GM12878 (cell line): ENCODE measurements at places on chromosomes 6 and 20. TPM values are rescaled to one million over a fixed set of nuclear protein-coding genes. Genes with fewer than 3 reads are reported as not detected.
A peak's percentile ranks its signal among the peaks of the same experiment; 100 is the strongest.

The CST5 gene
- not detected in 2 replicates for total RNA-seq

The ZNF184 gene
- 7.6 and 7.7 TPM in 2 replicates for total RNA-seq

The STMND1 gene
- total RNA-seq, result not detected in 2 replicates

The ELOVL2 gene
- total RNA-seq, result not detected in 2 replicates

The TSPO2 gene
- total RNA-seq, result not detected in 2 replicates

The VARS2 gene
- total RNA-seq, result 64.3 and 71.2 TPM in 2 replicates

- H3K4me3 ChIP-seq, result no peak overlapping the region
- H3K4me1 ChIP-seq, result no peaks in the 10 kb centered on the region
These were observed 1353.4 kb upstream of the GJE1 start for GRCh38 chr6:140779341-140779740.

GRCh38 chr20:40370800-40371199 lies 318.2 kb downstream of the MAFB start:
- no peak overlapping the region for H3K4me3 ChIP-seq
- H3K27ac ChIP-seq, result no peak overlapping the region
- DNase-seq, result no peak
- no peaks in the 10 kb centered on the region for H3K36me3 ChIP-seq
- no peaks in the 10 kb centered on the region for H3K27me3 ChIP-seq

DNA sequence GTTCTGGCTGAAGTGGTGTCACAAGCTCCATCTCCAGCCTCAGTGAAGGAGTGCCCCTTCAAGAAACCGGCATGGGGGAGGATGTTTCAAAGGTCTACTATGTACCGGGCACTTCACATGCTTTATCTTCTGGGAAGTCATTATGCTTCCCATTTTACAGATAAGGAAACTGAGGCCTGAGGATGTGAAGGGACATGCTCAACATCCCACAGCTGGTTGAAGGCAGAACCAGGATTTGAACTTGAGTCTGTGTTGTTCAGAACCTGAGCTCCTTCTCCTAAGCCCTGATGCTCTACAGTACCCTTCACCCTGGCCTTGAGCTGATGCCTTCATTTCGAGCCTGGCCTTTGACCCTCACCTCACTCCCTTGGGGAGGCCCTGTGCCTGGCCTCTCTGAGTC lies 13.0 kb downstream of the GLP1R start:
- H3K4me1 ChIP-seq, result no peaks in the 10 kb centered on the region
- no peak overlapping the region for H3K27ac ChIP-seq
- no peaks in the 10 kb centered on the region for H3K36me3 ChIP-seq
- no peak for DNase-seq

- H3K36me3 ChIP-seq, result no peaks in the 10 kb centered on the region
- H3K27me3 ChIP-seq, result no peaks in the 10 kb centered on the region
These were observed 81.9 kb downstream of the ANKS1A start for GRCh38 chr6:34970957-34971356.

GRCh38 chr6:22240025-22240424 lies 56.8 kb downstream of the PRL start:
- no peak overlapping the region for H3K4me3 ChIP-seq
- no peaks in the 10 kb centered on the region for H3K4me1 ChIP-seq
- no peaks in the 10 kb centered on the region for H3K27me3 ChIP-seq

- H3K36me3 ChIP-seq, result no peaks in the 10 kb centered on the region
- H3K4me3 ChIP-seq, result no peak overlapping the region; the same call in 1 of the 2 replicates
- H3K4me1 ChIP-seq, result peaks cover 50% of the 10 kb centered on the region
- no peaks in the 10 kb centered on the region for H3K27me3 ChIP-seq
- DNase-seq, result peak; percentile 92
These were observed 257.3 kb downstream of the ATXN1 start for GRCh38 chr6:16503970-16504415.

DNA sequence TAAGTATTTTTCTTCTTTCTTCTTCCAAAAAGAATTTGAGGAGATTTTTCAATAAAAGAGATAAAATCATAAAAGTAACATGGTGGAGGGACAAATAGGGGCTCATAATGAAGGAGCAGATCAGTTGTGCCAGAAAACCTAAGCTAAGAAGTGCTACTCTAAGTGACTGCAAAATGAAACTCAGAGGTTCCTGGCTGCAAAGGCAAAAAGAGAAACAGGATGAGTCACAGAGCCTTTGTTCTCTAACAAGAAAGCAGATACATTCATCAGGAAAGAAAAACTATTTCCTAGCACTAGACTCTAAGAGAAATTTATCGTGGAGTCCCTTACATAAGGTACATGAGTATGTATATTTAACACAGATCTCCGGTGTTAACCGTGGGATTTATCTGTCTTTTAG lies 49.8 kb downstream of the TSHZ2 start:
- no peak overlapping the region for H3K27ac ChIP-seq
- no peaks in the 10 kb centered on the region; the same call in 1 of the 2 replicates for H3K27me3 ChIP-seq
- H3K4me3 ChIP-seq, result no peak overlapping the region
- H3K4me1 ChIP-seq, result no peaks in the 10 kb centered on the region
- no peak for DNase-seq

DNA sequence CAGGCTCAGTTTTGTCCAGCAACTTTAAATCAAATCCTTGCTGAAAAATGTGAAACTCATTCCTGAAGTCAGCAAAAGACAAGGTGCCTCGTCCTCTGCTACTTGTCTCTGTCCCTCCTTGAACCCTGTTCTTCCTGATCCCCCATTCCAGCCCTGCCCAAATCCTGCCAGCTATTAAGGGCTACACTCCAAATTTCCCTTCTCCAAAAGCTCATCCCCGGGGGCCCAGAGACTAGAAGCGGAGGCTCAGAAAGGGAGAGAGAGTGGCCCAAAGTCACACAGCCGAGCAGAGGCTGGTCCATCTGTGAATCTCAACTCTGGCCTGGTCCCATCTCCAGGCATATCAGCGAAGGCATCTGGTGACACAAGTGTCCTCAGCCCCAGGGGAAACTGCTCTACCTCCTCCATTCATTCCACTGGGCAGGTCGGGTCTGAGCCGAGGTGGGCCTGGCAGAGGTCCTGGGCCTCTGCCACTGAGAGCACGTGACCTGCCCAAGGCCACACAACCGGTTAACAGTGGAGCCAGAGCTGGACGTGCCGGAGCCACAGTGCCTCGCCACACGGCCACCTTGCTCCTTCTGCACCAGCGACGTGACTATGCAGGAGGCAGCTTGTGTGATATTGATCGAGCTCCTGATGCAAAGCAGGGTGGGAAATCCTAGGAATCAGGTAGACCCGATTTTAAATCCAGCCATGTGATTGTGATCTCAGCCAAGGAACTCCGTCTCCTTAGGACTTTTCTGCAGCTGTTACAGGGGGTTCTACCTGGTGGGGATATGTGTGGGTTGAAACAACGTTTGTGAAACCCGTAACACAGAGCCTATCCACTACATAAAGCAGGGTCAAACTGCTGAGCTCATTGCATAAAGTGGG lies 28.6 kb downstream of the NOL4L start:
- no peak overlapping the region for H3K4me3 ChIP-seq
- no peaks in the 10 kb centered on the region for H3K27me3 ChIP-seq
- no peak overlapping the region for H3K27ac ChIP-seq
- peaks cover 5% of the 10 kb centered on the region for H3K4me1 ChIP-seq

DNA sequence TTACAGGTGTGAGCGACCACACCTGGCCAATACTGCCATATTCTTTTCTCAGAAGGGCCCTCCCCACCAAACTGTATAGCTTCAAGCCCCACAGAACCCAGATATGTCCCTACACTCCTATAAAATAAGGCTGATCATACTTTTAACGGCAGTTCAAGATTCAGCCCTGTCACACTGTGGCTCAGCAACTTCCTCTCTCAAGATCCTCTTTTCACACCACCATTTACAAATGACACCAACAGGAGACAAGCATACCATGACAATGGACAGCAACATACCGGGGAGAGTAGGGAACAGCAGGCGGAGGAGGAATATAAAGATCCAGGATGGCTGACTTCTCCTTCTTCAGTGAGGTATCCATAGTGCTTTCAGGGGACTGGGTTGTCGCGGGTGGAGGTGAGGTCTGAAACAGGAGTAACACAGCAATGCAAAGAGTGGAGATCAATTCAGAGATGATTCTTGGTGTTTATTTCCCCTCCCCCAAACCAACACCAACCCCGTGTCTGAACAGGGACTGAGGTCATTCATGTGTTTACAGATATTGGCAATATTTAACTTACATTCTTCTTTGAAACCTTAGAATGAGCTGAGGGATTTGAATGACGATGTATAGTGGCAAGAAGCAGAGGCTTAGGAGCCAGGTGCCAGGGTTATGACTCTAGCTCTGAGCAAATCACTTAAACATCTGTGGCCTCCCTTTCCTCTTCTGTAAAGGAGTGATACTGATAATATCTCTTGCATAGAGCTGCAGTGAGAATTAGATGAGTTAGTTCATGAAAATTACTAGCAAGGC lies 57.6 kb upstream of the IPCEF1 start:
- no peak for DNase-seq
- no peaks in the 10 kb centered on the region for H3K27me3 ChIP-seq
- H3K4me1 ChIP-seq, result no peaks in the 10 kb centered on the region
- no peak overlapping the region for H3K4me3 ChIP-seq
- H3K27ac ChIP-seq, result no peak overlapping the region

GRCh38 chr6:91683240-91683639 lies 1096.4 kb upstream of the MAP3K7 start:
- no peaks in the 10 kb centered on the region for H3K36me3 ChIP-seq
- H3K27me3 ChIP-seq, result no peaks in the 10 kb centered on the region
- DNase-seq, result no peak

GRCh38 chr6:110935171-110935570 lies 23.3 kb upstream of the GTF3C6 start:
- H3K4me3 ChIP-seq, result no peak overlapping the region
- H3K36me3 ChIP-seq, result no peaks in the 10 kb centered on the region
- no peaks in the 10 kb centered on the region for H3K27me3 ChIP-seq
- H3K27ac ChIP-seq, result no peak overlapping the region
- no peak for DNase-seq

DNA sequence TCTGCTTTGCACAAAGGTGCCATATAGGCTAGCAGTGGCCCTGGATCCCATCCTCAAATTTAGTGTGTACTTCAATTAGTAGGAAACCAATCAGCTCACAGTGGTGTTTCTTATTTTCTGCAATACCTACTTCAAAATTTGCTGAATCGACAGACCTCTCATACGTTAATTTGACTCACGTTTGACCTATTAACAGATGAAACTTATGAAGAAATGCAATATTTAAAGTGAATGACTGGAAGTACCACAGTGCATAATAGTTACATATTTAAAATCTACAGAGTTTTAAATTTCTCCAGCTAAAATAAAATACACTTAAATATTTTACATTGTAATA lies 47.6 kb upstream of the MCM9 start:
- DNase-seq, result no peak
- H3K27ac ChIP-seq, result no peak overlapping the region
- no peaks in the 10 kb centered on the region for H3K4me1 ChIP-seq
- no peaks in the 10 kb centered on the region for H3K36me3 ChIP-seq

GRCh38 chr20:43365691-43366090 lies 92.0 kb upstream of the SRSF6 start:
- DNase-seq, result no peak
- H3K36me3 ChIP-seq, result no peaks in the 10 kb centered on the region
- H3K4me1 ChIP-seq, result no peaks in the 10 kb centered on the region
- H3K27ac ChIP-seq, result no peak overlapping the region

GRCh38 chr6:79544299-79544927 lies 7.2 kb upstream of the LCA5 start:
- peak overlapping the region; percentile 75 for H3K27ac ChIP-seq
- H3K36me3 ChIP-seq, result no peaks in the 10 kb centered on the region
- no peaks in the 10 kb centered on the region for H3K27me3 ChIP-seq
- peak; percentile 44 for DNase-seq
- peaks cover 21% of the 10 kb centered on the region for H3K4me1 ChIP-seq
- peak overlapping the region; percentile 28 for H3K4me3 ChIP-seq

DNA sequence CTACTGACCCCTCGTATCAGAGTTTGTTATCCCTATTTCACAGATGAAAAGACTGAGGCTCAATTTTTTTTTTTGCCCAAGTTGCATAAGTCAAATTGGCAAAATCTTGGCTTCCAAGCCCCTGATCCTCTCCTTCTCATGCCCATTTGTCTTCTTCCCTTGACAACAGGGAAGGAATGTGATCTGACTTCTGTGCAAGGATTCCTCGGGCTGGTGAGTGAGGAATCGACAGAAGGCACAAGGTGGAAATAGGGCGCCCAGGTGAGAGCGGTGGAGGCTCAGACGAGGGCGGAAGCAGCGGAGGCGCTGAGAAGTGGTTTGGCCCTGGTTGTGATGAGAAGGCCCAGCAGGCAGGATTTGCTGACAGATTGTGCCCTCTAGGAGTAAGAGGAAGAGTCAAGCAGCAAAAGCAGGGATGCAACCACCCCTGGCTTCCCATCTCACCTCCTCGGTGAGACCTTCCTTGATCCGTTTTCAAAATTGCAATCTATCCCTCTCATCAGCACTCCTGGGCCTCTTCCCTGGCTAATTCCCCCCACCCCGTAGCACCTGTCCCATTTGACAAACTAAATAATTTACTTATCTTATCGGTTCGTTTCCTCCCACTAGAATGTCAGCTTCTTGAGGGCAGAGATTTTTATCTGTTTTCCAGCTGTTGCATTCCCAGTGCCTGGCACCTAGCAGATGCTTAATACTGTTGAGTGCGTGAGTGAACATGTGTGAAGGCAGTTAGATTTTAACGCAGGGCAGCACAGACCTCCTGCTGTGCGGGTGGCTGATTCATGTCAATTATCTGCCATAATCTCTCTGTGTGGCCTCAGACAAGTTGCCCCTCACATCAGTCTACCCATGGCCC lies 3.7 kb upstream of the SIRPA start:
- no peak overlapping the region for H3K27ac ChIP-seq
- H3K27me3 ChIP-seq, result no peaks in the 10 kb centered on the region
- no peak overlapping the region for H3K4me3 ChIP-seq
- H3K4me1 ChIP-seq, result peaks cover 15% of the 10 kb centered on the region
- no peak for DNase-seq

GRCh38 chr6:119447921-119448320 lies 98.4 kb upstream of the MAN1A1 start:
- peaks cover 46% of the 10 kb centered on the region for H3K4me1 ChIP-seq
- no peaks in the 10 kb centered on the region for H3K36me3 ChIP-seq
- H3K27ac ChIP-seq, result no peak overlapping the region
- DNase-seq, result no peak
- no peak overlapping the region for H3K4me3 ChIP-seq

DNA sequence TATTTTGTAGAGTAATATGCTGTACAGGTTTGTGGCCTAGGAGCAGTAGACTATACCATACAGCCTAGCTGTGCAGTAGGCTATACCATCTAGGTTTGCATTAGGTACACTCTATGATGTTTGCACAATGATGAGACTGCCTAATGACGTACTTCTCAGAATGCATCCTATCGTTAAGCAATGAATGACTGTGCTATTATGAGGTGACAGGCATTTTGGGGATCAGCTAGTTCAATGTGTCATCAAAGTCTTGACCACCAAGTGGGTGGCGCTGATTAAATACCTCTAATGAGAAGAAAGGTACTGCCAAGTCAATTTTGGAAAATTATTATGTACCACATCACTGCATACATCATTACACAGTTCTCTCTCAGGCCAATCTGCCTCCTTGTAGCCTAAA lies 190.2 kb downstream of the BACH2 start:
- H3K4me3 ChIP-seq, result no peak overlapping the region
- H3K27ac ChIP-seq, result no peak overlapping the region
- H3K27me3 ChIP-seq, result peaks cover 14% of the 10 kb centered on the region
- peaks cover 18% of the 10 kb centered on the region for H3K4me1 ChIP-seq
- no peaks in the 10 kb centered on the region for H3K36me3 ChIP-seq
- no peak for DNase-seq

- no peaks in the 10 kb centered on the region for H3K4me1 ChIP-seq
- no peaks in the 10 kb centered on the region for H3K27me3 ChIP-seq
- H3K4me3 ChIP-seq, result no peak overlapping the region
- no peak for DNase-seq
- no peak overlapping the region for H3K27ac ChIP-seq
These were observed 65.6 kb downstream of the STMND1 start for GRCh38 chr6:17167327-17167979.
